ENCODE measurements at places on chromosomes 6 and 20.

DNA sequence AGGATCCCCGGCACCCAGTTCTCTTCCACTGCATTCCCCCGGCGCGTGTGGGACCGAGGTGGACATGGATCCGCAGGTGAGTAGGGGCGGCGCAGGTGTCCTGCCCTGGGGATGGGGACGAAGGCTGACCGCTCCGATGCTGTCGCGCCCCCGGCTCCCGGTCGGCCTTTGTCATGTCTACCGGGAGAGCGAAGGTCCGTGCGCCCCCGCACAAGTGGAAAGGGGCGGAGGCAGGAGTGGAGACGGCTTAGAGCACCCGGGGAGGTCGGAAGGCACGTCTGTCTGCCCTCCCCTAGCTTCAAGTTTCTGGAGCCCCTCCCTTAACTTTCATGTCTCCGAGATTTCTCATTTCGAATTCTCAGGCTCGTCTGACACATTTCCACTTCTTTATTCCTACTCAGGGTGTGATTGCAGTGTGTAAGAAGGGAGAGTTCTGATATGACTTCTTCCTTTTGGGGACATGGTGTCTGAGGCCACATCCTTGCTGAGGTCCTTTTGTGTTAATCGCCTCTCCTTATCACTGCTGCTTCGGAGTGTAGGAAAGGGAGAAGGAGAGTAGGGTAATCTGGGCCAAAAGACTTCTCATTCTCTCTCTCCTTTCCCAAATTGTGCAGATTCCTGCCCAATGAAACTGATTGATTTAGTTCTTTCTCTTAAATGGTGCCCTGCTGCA is 435 bp downstream of the KIFC1 start:
- no peaks in the 10 kb centered on the region for H3K36me3 ChIP-seq
- DNase-seq: no peak
- H3K4me1 ChIP-seq: peaks cover 12% of the 10 kb centered on the region
- no peak overlapping the region for H3K27ac ChIP-seq
- H3K27me3 ChIP-seq: no peaks in the 10 kb centered on the region

GRCh38 chr20:49620364-49621240 is 52.7 kb upstream of the PTGIS start:
- H3K27ac ChIP-seq: no peak overlapping the region
- no peak overlapping the region for H3K4me3 ChIP-seq
- DNase-seq: no peak
- H3K27me3 ChIP-seq: no peaks in the 10 kb centered on the region
- H3K36me3 ChIP-seq: no peaks in the 10 kb centered on the region

DNA sequence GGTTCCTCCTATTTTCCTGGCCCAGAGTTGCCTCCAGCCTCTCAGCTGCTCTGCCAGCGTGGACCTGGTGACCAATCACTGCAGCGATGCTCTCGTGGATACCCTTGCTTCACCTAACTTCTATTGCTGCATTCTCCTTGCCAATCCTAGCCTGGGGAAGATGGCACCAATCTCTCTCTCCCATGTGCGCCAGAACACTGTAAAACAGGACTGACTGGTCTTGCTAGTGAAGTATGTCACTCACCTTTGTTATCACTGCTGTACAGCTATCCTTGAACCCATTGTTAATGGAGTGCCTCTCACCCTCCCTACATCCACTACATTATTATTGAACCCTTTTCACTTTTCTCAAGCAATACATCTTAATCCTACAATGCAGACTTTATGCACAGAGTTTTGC is 80.1 kb downstream of the LYRM4 start:
- no peaks in the 10 kb centered on the region for H3K27me3 ChIP-seq
- H3K4me3 ChIP-seq: no peak overlapping the region
- no peak for DNase-seq
- H3K27ac ChIP-seq: no peak overlapping the region

GRCh38 chr20:18436847-18437246 is 30.0 kb downstream of the DZANK1 start:
- no peaks in the 10 kb centered on the region for H3K36me3 ChIP-seq
- DNase-seq: no peak
- H3K4me3 ChIP-seq: no peak overlapping the region
- no peaks in the 10 kb centered on the region for H3K27me3 ChIP-seq
- H3K27ac ChIP-seq: no peak overlapping the region

DNA sequence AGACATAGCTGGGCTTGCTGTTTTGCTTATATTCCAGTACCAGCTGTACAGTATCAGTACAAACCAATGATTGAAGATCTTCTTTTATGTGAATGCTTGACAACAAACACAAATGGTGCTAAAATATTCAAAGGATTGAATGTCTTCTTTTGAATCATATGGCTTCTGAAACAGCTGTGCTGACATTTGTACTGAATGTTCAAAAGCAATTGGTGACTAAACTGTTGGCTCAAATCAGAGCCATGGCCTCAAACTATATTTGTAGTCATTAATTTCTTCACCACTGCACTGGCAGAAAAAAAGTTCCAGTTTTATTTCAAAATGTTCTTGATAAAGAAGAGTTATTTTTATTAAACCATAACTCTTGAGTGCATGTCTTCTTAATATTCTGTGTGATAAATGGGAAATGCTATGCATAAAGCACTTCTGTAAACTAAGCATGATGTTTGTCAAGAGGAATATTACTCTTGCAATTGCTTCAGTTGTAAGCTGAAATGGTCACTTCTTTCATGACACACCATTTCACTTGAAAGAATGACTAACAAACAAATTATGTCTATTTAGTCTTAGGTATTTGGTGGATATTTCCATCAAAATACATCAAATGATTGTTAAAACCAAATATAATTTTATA is 45.9 kb upstream of the CENPW start:
- no peak overlapping the region for H3K27ac ChIP-seq
- H3K4me1 ChIP-seq: peaks cover 8% of the 10 kb centered on the region
- no peaks in the 10 kb centered on the region for H3K36me3 ChIP-seq

- no peaks in the 10 kb centered on the region for H3K36me3 ChIP-seq
- H3K27me3 ChIP-seq: no peaks in the 10 kb centered on the region
- no peaks in the 10 kb centered on the region for H3K4me1 ChIP-seq
- no peak overlapping the region for H3K4me3 ChIP-seq
These were observed 50.3 kb upstream of the LY86 start for GRCh38 chr6:6538261-6538660.

DNA sequence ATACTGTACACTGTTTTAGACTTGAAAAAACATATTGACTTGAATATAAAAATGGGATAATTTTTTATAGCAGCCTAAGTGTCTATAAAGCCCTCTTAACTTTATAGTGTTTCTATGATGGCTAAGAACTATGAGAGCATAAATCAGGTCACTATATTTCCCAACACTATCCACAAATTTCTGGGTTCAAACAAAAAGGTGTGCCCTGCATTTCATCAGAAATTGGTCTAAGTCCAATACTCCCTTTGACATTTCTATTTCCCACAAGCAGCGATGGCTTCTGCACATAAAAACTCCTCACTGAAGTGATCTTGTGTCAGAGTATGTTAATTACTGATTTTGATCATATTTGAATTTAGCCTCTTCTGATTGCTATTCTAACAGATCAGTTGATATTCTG is 143.9 kb downstream of the WDR27 start:
- no peaks in the 10 kb centered on the region for H3K36me3 ChIP-seq
- DNase-seq: no peak
- H3K4me1 ChIP-seq: no peaks in the 10 kb centered on the region
- no peaks in the 10 kb centered on the region for H3K27me3 ChIP-seq

DNA sequence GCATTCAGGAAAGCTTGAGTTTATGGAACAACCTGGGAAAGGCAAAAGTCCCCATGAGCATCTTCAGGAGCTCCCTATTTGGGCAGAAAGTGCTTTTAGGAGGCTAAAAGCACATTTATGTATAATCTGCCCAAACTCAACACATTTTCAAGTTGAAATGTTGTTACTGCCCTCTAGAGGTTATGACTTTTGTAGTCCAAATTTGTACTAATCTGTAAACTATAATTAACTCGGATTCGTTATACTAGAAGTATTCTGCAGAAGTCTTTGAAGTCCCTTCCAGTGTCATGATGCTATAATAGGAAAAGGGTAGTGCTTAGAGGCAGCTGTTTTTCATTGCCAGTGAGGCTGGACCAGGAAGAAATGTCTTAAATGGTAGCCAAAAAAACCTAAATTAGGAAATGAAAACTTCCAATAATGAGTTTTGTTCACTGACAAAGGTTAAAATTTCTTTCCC is 44.8 kb upstream of the EMILIN3 start:
- peaks cover 15% of the 10 kb centered on the region for H3K4me1 ChIP-seq
- no peak overlapping the region for H3K4me3 ChIP-seq
- H3K36me3 ChIP-seq: peaks cover 48% of the 10 kb centered on the region
- H3K27me3 ChIP-seq: no peaks in the 10 kb centered on the region
- DNase-seq: no peak

DNA sequence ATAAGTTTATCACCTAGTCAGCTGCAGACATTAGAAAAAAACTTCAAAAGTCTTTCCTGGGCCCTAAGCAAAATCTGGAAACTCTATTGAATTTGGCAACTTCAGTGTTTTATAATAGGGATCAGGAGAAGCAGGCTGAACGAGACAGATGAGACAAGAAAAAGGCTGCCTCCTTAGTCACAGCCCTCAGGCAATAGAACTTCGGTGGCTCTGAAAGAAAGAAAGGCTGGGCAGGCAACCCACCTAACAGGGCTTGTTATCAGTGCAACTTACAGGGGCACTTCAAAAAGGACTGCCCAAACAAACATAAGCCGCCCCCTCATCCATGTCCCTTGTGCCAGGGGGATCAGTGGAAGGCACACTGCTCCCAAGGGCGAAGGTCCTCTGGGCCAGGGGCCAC is 657.9 kb upstream of the HS3ST5 start:
- no peak overlapping the region for H3K4me3 ChIP-seq
- H3K36me3 ChIP-seq: no peaks in the 10 kb centered on the region
- no peaks in the 10 kb centered on the region for H3K27me3 ChIP-seq
- H3K4me1 ChIP-seq: no peaks in the 10 kb centered on the region
- no peak for DNase-seq
- H3K27ac ChIP-seq: no peak overlapping the region

DNA sequence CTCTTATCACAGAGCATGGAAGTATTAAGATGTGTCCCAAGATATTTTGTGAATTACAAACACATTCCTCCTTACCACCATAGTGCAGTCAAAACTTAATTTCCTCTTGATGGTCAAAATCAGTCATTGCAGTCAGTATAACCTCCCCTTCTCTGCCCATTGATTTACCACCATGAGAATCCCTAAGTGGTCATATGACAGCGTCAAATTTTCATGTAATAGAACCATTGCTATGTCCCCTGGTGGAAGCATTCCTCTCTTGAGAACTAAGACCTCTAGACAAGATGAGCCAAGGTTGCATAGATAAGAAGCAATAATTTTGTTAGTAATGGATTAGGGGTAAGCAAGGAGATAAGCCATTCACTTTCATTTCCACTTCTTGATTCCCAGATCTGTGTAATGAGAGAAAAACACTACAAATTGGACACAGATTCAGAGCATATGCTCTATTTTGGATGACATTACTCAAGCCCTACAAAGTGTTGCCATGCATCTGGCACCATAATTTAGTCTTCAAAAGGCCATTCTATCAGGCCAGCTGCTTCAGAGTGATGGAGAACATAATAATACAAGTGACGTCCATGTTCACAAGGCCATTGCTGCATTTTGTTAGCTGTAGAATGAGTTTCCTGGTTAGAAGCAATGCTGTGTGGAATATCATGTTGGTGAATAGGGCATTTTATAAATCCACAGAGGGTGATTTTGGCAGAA is 49.6 kb upstream of the PDE7B start:
- no peaks in the 10 kb centered on the region for H3K27me3 ChIP-seq
- no peak overlapping the region for H3K27ac ChIP-seq
- no peaks in the 10 kb centered on the region for H3K4me1 ChIP-seq
- no peak for DNase-seq

DNA sequence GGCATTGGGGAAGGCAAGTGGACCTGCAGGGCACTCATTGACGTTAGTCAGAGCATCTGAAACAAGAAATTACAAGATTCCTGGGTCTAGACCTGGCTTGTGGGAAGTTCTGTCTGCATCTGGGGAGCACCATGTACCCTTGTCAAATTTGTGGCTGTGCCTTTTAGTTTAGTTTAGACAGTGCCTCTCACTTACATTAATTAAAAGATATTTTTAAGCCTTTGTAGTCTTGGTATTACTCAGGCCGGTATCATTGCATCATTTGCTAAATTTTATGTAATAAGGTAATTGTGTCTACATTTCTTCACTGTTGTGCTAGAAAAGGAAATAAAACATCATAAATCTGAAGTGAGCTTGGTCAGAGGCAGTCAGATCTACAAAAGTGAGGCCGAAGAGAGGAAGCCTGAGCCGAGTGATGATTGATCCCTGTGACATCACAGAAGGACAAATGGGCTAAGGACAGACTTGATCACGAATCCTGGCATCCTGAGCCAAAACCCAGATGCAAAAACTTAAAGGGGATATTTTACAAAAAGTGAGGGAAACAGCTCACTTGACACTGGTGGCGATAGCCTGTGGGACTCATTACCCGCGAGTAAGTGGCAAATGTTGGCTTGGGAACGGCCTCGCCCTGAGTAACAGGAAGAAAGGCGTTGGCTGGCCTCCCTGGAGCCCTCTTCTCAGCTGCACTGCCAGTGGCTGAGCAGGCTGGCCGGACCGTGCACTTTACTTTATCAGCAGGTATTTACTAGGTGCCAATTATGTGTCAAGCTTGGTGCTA is 106.5 kb downstream of the TCP11 start:
- no peak for DNase-seq
- peak overlapping the region; percentile 88 for H3K27ac ChIP-seq
- H3K36me3 ChIP-seq: no peaks in the 10 kb centered on the region
- H3K27me3 ChIP-seq: no peaks in the 10 kb centered on the region
- H3K4me1 ChIP-seq: peaks cover 53% of the 10 kb centered on the region

- H3K36me3 ChIP-seq: no peaks in the 10 kb centered on the region
- no peak for DNase-seq
- H3K4me1 ChIP-seq: peaks cover 19% of the 10 kb centered on the region
- no peaks in the 10 kb centered on the region for H3K27me3 ChIP-seq
- no peak overlapping the region for H3K27ac ChIP-seq
These were observed 38.0 kb upstream of the ADGRF1 start for GRCh38 chr6:47080083-47080596.

- DNase-seq: no peak
- no peaks in the 10 kb centered on the region for H3K36me3 ChIP-seq
- H3K27ac ChIP-seq: peak overlapping the region; percentile 93
- peaks cover 77% of the 10 kb centered on the region for H3K4me1 ChIP-seq
- H3K4me3 ChIP-seq: peak overlapping the region; percentile 51
These were observed 247.0 kb downstream of the PHACTR1 start for GRCh38 chr6:12963567-12963966.

DNA sequence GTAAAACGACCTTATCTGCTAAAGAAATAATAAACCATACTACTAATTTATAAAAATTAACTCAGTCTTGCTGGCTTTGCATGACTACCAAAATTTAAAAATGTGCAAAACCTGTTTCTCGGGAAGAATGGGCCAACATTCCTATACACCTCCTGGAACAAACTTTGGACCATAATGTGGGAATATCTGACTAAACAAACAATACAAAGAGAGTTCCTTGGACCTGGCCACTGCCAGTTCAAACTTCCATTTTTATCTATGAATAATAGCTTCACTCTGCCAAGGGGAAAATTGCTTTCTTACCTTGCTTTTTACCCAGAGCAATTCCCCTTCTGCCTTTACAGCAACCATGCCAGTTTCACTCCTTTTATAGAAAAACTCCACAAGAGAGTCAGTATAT is 38.7 kb upstream of the POU5F1 start:
- H3K4me3 ChIP-seq: peak overlapping the region; percentile 48
- peaks cover 19% of the 10 kb centered on the region for H3K4me1 ChIP-seq
- no peak for DNase-seq
- H3K27me3 ChIP-seq: no peaks in the 10 kb centered on the region
- H3K36me3 ChIP-seq: no peaks in the 10 kb centered on the region

GRCh38 chr20:10511170-10511508 is 76.0 kb downstream of the SLX4IP start:
- DNase-seq: no peak
- peak overlapping the region; percentile 66 for H3K27ac ChIP-seq
- no peaks in the 10 kb centered on the region for H3K36me3 ChIP-seq
- peaks cover 55% of the 10 kb centered on the region for H3K4me1 ChIP-seq

- H3K36me3 ChIP-seq: no peaks in the 10 kb centered on the region
- H3K4me1 ChIP-seq: no peaks in the 10 kb centered on the region
- H3K27ac ChIP-seq: no peak overlapping the region
These were observed 107.7 kb downstream of the CD109 start for GRCh38 chr6:73803562-73804241.

Measured in thoracic aorta (tissue), 2 donors.